ENCODE measurements at places on chromosomes 4 and X.

DNA sequence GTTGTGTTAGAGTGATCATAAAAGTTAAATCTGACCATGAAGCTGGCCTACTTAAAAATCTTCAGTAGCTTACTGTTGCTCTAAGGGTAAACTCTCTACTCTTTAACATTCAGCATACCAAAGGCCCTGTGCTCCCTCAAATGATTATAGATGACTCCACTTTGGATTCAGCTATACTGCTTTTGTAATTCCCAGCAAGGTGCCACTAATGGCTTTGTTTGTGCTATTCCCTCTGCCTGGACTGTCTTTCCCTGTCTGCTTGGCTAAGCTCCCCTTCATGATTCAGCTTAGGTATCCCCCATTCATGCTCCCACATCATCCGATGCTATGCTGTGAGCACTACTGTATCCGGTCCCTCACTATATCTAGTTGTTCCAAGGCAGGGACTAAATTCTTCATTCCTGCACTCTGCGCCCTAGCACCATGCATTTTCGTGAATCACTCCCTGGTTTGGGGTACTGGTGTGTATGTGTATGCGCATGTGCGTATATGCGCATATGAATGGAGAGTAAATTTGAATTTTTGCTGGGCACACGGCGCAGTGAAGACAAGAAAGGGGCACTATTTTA lies 453 bp upstream of the PBDC1 start:
- DNase-seq: no peak

DNA sequence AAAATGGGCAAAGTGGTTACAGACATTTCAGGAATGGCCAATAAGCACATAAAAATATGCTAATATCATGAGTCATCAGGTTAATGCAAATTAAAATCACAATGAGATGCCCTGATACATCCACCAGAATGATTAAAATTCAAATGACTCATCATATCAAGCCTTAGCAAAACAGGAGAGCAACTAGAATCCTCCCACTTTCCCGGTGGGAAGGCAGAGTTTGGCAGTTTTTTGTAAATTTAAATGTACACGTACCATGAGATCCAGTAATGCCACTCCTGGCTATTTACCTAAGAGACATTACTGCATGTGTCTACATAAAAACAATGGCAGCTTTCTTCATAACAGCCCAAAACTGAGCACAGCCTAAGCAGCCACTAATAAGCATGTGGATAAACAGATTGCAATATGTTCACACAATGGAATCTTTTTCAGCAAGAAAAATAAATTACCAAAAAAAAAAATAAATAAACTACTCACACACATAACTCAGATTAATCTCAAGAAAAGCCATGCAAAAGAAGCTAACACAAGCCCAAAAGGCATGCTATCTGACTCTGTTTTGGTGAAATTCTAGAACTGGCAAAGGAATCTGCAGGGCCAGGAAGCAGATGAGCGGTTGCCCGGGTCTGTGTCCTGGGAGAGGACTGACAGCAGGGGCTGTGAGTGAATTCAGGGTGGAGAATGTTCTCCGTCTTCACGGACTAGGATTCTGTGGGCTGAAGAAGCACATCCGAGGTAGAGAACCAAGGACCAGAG lies 48.8 kb downstream of the AFAP1 start:
- no peak for DNase-seq

DNA sequence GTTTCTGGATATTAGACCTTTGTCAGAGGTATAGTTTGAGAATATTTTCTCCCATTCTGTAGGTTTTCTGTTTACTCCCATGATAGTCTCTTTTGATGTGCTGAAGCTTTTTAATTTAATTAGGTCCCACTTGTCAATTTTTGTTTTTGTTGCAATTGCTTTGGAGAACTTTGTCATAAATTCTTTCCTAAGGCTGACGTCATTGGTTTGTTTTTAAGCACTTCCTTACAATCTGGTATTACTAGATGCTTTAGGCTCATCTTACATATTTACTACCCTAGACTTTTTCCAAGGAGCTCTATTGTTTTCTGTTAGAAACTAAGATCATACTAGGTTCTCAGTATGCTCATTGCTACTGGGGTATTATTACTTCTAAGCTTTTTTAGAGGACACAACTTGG lies 806.3 kb downstream of the PDHA2 start:
- DNase-seq: no peak

DNA sequence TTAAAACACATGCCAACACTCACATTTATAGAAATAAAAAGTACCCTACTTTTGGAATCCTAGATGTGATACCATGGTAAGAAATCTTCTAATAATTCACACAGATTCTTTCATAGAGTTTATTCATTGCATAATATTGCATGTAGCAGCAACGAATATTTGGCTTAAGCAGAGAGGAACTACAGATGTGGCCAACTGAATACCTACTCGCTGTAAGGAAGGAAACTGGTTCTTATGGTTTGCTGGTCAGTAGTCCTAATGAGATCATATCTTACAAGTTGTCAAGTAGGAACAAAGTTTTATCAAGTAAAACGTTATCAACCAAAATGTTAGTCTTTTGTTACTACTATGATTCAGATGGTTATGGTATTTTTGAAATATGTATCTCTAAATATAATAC lies 996.1 kb downstream of the PDHA2 start:
- no peak for DNase-seq

GRCh38 chrX:96861661-96862060 lies 22.0 kb upstream of the RPA4 start:
- no peak for DNase-seq

- no peak for DNase-seq
Measured at GRCh38 chr4:145920205-145920604, 18.4 kb downstream of the ZNF827 start.

DNA sequence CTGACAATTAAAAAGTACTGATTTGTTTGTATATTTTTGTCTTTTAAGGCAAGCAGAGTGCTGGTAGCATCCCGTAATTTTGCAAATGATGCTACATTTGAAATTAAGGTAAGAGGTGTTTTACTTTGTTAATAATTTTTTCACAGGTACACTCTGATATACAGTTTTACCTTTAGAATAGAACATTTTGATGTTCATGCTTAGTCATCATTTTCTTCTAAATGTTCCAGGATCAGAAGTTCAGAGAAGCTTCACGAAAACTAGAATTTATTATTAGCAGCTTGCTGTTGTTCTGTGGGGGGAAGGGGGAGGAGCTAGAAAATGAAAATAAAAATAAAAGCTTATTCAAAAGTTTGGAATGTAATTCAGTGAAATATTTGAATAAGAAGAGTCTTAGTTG lies 5.5 kb downstream of the PDHA1 start:
- DNase-seq: no peak

- no peak for DNase-seq
Measured at GRCh38 chrX:148457279-148457678, 43.1 kb upstream of the AFF2 start.

- no peak for DNase-seq
Measured at GRCh38 chr4:47482326-47482725, 2.7 kb upstream of the ATP10D start.

GRCh38 chr4:112840061-112840460 lies 203.1 kb downstream of the LARP7 start:
- DNase-seq: no peak

DNA sequence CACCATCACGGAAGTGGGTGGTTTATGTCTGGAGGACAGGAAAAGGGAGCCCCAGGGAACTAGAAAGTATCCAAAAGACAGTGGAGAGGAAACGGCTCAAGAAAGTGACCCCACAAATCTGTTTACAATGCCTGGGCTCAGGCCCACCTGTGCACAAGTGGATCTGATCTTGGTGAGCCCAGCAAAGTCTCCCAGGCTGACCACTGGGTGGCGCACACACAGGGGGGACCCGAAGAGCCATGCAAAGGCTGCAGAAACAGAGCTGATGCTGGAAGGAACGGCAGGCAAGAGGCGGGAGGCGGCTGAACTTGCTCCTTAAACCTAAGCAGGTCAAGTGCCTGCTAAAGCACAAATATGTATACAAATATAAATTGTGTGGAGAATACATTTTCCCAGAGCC lies 9.6 kb downstream of the HAUS7 start:
- no peak for DNase-seq

DNA sequence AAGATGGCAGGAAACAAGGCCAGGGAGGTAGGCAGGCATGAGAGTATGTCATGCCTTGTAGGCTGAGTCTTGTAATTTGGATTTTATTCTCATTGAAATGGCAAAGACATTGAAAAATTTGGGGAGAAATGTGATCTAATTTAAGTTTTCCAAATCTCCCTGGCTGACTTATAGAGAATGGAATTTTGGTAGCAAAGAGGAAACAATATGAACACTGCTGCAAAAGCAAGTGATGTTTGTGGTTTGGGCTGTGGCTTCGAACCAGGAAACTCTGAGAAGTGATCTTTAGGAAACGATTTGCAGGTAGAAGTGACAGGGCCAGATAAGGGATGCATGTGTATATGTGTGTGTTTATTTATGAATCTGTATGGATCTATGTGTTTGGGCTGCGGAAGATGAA lies 35.6 kb downstream of the ARSJ start:
- DNase-seq: no peak
